A549 treated with DMSO at 1 μM for 4 hours (cell line): ENCODE measurements at places on chromosomes 11 and 22. TPM values are rescaled to one million over a fixed set of nuclear protein-coding genes. Genes with fewer than 3 reads are reported as not detected.

The SPCS2 gene
- 239 to 309 TPM (median 251 TPM) in 5 replicates for total RNA-seq

The NRXN2 gene
- total RNA-seq, result 0.13 to 1.1 TPM (median 0.34 TPM) in 5 replicates

The SHANK2 gene
- 7.1 to 11.1 TPM (median 8.2 TPM) in 5 replicates for total RNA-seq

The MS4A7 gene
- not detected in 5 replicates for total RNA-seq

The SLC22A9 gene
- not detected in 5 replicates for total RNA-seq

The TRIM49 gene
- total RNA-seq, result not detected in 5 replicates

The MYOD1 gene
- total RNA-seq, result not detected in 5 replicates

The CLDN5 gene
- total RNA-seq, result not detected in 5 replicates

The TPH1 gene
- 0.02 to 0.07 TPM (median 0.03 TPM) in 4 of 5 replicates, not detected in the other for total RNA-seq

The CENATAC gene
- 10.0 to 18.0 TPM (median 11.3 TPM) in 5 replicates for total RNA-seq

The CDC45 gene
- 23.5 to 26.4 TPM (median 24.8 TPM) in 5 replicates for total RNA-seq

The GRAP2 gene
- not detected in 5 replicates for total RNA-seq

The OR51E2 gene
- not detected in 5 replicates for total RNA-seq

The RTN4R gene
- 5.5 to 10.0 TPM (median 8.8 TPM) in 5 replicates for total RNA-seq

The ARHGAP1 gene
- total RNA-seq, result 56.6 to 66.4 TPM (median 59.9 TPM) in 5 replicates

The PDXP gene
- 18.5 to 20.5 TPM (median 20.0 TPM) in 5 replicates for total RNA-seq

The MPEG1 gene
- total RNA-seq, result not detected in 5 replicates

The ZNF215 gene
- 1.0 to 1.5 TPM (median 1.3 TPM) in 5 replicates for total RNA-seq

The TTC28 gene
- total RNA-seq, result 1.7 to 4.2 TPM (median 3.2 TPM) in 5 replicates

The FRMD8 gene
- 42.5 to 52.5 TPM (median 51.4 TPM) in 5 replicates for total RNA-seq

The ISX gene
- not detected in 5 replicates for total RNA-seq

The ROM1 gene
- total RNA-seq, result 4.0 to 5.3 TPM (median 4.4 TPM) in 5 replicates
